ENCODE measurements at places on chromosomes 2 and 18.

- DNase-seq, result no peak
Measured at GRCh38 chr2:72924353-72925240, 7.3 kb downstream of the EMX1 start.

DNA sequence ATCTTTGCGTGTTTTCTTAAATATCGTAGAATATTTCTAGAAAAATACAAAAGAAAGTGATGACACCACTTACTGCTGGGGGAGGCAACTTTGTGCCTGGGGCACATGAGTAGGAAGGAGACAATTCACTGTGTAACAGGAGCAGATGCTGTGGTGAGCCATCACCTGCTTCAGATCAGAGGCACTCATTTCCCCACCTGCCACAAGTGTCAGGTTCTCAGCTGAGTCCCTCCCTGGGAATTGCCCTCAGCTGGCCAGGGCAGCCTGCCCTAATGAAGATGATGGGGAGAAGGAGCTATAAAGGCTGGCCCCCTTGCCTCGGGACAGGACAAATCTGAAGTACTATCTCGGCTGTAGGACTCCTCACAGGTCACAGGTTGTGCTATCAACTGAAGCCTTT lies 322.8 kb downstream of the STK39 start:
- no peak for DNase-seq

DNA sequence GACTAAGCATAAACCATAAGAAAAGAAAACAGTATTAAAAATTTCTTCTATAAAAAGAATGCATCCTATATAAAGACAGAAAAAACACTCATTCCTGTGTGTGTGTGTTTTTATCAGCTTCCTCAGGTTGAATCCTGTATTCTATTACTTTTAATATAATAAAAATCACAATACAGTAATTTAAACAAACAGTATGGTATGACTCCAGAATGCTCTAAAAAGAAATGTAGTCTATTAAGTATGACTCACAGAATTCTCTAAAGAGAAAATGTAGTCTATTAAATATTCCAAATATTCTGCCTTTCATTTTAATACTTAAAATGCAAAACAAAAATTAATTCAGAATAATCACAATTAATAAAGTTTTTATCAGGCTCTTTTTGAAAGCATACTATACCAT lies 19.8 kb downstream of the CCDC88A start:
- no peak for DNase-seq

- no peak for DNase-seq
Measured at GRCh38 chr2:43402002-43402401, 175.6 kb upstream of the ZFP36L2 start.

DNA sequence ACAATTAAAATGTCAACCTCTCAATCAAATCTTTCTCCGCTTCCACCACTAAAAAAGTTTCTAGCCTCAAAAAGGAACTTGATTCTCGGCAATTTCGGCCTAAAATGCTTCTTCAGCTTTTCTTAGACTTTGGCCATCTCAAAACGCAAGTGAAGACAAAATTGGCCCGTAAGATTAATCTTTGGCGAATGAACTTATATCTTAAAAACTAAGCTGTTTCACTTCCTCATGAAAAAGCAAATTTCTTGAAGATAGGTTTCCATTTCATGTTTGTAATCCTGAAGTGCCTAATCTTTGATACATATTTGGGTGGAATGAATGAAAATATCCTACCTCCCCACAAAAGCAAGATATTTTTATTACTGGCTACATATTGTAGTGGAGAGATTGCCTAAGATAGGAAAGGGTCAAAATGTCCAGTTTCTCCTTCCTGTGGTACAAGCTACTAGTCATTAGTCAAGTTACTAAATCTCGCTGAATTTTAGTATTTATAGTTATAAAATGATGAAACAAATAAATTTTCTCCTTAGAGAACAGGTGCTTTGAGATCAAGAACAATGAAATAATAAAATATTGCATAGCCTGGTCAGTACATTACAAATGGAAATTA lies 85.4 kb upstream of the ZEB2 start:
- DNase-seq, result no peak

GRCh38 chr2:165762723-165763122 lies 31.3 kb downstream of the GALNT3 start:
- no peak for DNase-seq

GRCh38 chr2:233164128-233164635 lies 87.3 kb upstream of the ATG16L1 start:
- DNase-seq, result no peak

- DNase-seq, result no peak
Measured at GRCh38 chr18:39675368-39675767, 2109.8 kb upstream of the CELF4 start.

- no peak for DNase-seq
Measured at GRCh38 chr2:42072349-42073118, 24.7 kb downstream of the PKDCC start.

DNA sequence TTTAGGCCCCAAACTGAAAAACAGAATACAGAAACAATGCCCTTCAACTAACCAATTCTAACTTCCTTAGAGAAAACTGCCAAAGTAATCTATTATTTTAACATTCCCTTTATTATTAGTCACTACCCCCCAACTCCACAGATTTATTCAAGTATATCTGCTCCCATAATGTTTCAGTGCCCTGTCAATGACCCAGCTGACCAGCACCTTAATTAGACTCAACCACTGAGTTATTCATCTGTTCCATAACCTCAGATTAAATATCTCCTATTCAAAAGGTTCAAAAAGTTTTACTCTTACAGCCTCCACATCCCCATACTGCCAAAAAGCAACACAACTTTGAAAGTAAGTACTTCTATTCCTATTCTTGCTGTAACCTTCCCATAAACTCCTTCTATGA lies 202.4 kb downstream of the EXOC6B start:
- DNase-seq, result no peak

DNA sequence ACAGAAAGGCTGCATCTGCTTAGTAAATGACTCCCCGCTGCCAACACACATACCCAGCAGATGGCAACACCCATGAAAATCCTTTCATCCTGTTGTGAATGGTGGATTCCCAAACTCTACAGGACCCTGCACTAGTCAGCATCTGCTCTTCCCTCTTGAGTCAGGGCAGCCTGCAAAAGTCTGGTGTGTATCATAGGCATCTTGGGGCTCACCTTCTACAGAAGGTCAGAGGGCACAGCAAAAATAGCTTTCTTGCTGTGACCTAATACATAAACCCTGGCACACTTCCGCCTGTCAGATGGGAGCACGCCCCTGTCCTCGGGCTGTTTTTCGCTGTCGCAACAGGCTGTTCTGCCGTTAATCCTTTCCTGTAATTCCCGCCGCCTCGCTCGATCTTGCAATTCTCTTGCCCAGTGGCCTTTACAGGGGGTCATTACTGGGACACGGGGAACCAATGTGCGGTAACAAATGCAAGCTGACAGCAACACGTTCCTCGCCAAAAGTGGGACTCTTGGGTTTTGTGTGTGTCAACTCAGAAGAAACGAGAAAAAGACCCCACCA lies 19.9 kb upstream of the SCYGR1 start:
- no peak for DNase-seq

GRCh38 chr2:220695397-220696279 lies 876.5 kb downstream of the EPHA4 start:
- no peak for DNase-seq

DNA sequence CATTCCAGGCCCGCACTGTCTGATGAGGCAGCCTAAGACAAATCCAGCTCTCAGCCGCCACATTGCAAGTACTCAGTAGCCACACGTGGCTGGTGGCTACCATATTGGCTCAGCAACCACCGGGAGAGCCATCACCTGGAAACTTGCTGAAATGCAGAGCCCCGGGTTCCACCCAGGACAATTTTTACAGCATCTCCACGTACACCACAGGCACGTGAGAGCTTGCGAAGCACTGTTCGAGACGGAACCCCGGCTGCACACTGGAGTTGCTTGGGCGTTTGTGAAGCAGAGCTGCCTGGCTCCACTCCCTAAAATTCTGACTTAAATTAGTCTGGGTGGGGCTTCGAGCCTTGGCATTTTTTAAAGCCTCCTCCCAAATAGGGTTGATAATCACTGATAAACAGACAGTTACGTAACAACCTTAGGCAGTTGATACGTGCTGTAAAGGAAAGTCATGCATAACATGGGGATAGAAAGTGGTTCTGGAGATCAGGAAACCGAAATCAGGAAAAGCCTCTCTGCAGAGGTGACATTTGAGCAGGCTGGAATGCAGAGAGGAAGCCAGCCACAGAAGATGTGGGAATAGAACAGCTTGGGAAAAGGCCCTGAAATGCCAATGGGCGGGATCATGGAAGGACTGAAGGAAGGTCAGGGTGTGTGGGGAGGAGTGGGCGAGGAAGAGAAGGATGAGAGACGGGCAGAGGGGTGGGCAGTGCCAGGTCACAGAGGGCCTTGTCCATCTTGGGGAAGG lies 6.2 kb downstream of the ASAP2 start:
- DNase-seq, result no peak

DNA sequence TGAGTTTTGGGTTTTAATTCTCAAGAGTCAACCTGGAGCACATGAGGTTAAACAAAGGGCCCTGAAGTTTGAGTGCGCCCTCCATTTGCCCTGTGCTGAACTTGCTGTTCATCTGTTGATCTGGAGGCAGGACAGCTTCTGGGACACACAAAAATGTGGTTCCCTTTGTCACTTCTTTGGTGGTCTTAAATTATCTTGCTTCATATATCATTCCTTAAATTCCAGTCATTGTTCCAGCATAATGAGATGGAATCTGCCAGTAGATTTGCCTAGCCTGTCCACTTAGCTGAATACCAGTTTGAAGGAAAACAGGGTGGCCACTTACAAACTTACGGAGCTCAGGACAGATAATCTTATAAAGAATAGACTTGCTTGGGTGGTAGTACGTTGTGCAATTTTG lies 916 bp downstream of the CETN1 start:
- DNase-seq, result no peak

DNA sequence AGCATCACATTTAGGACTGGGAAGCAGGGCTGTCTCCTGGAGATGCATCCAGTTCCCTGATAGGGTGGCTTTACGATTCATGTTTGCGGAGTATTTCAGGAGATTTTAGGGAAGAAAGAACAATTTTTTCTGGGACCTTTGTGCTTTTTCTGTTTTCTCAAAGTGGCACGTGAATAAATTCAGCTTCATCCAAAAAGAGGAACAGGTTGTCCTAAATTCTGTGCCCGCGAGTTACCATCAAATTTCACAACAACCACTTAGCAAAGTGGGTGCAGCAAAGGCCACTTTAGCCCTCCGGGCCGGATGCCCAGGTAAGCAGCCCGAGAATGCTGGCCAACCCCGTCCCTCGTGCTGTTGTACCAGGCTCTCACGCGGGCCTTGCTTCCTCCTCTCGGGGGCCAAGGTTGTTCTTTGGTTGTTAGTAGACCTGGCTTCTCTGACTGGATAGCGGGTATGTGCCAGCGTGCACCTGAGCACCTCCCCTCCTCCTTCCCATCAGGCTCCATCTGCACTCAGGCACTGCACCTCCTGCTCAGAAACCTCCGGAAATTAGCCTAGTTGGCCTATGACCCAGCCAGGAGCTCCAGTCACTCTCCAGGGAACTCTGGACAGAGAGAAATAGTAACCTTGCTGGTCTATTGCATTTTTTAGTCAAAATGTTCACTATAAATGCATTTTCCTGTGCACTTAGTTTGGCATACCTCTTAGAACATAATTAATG lies 83.0 kb downstream of the CMPK2 start:
- no peak for DNase-seq

DNA sequence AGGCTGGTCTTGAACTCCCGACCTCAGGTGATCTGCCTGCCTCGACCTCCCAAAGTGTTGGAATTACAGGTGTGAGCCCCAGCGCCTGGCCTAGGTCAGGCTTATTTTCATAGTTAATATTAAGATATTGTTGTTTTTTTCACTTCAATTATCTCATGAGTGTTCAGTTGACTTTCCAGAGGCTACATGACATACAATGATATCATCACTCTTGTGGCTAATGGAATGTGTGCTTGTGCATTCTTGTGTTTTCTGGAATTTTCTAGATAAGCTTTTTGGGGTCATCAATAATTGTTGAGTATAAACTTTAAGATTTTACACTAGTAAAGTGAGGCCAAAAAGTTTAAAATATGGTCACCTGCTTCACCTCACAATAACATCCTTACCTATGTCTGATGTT lies 180.9 kb downstream of the FIGN start:
- no peak for DNase-seq

GRCh38 chr2:51299370-51299769 lies 267.4 kb upstream of the NRXN1 start:
- no peak for DNase-seq

GRCh38 chr18:77866351-77866750 lies 616.7 kb downstream of the GALR1 start:
- DNase-seq, result no peak

- no peak for DNase-seq
Measured at GRCh38 chr18:29104671-29105070, 927.7 kb upstream of the CDH2 start.

- DNase-seq, result no peak
Measured at GRCh38 chr2:54550547-54550946, 94.4 kb downstream of the SPTBN1 start.

DNA sequence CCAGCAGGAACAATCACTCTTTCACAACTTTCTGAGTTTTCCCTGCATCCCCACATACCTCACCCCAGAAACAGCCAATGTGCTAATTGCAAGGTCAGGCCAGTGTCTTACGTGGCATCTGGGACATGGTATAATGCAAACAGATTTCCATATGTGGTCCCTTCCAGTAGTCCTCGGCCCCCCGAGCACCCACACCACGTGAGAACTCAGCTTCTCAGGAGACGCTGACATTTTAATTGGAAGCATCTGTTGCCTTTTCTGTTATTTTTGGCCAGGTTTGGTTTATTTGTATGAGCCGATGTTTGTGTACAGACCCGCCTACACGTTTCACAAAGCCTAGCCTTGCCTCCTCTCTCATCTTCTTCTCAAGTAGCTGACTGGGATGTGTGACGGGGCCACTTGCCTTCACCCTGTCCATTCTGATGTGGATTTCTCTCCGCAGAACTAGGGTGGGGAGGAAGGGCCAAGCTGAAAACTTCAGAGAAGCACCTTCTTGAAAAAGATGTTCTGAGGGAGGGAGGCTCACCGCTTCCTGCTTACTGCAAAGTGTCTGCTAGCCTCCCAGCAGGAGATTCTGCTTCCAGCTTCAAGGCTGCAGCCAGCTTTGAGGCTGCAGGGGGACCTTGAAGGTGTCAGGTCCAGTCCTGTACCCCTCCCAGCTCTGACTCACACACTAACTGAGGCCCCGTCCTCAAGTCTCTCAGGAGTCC lies 109.6 kb upstream of the SLC14A2 start:
- DNase-seq, result no peak

DNA sequence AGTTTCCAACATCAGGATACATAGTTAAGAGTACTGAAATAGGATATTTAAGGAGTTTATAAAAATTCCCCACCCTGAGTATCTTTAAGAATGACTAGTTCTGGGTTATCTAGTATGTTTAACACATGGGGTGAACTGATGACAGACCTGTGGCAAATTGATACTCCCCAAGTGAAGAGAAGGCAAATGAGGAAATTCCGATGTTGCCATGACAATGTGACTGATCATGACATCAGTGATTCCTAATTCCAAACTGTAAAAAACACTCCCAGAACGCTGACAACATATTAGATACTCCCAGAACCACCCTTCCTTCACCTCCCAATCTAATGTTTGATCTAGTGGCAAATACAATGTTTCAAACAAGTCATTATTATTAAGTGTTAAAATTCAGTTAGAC lies 77.6 kb downstream of the RBMS1 start:
- DNase-seq, result no peak

- DNase-seq, result no peak
Measured at GRCh38 chr2:139314059-139314458, 533.9 kb upstream of the NXPH2 start.
